ENCODE measurements at places on chromosomes 6 and 20. TPM values are rescaled to one million over a fixed set of nuclear protein-coding genes. Genes with fewer than 3 reads are reported as not detected.
A peak's percentile ranks its signal among the peaks of the same experiment; 100 is the strongest.

GRCh38 chr20:34753706-34754461, 49.7 kb downstream of the TP53INP2 start:
- DNase-seq = no peak

- no peak for DNase-seq
Measured at GRCh38 chr6:140236732-140237131, 862.3 kb upstream of the CITED2 start.

DNA sequence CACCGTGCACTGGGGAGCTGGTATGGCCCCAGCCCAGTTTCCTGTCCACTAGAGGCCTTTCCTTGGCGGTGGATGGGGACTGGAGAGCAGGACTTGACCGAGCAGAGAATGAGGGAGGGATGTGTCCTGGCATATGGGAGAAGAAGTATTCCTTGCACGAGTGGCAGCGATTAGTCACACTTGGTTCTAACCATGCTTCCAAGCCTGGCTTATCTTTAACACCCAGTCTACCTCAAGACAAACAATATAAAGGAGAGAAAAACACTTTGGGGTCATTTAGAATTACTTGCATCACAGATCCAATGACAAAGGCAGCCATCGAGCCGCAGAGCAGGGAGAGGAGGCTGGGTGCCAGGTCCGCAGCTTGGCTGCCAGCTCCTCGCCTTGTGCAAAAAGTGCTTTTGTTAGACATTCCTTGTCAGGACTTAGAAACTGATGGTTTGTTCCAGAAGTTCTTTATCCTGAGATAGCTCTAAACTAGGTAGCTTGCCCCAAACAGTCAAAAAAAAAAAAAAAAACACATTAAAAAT, 214.9 kb upstream of the GMDS start:
- DNase-seq = no peak

- DNase-seq = no peak
Measured at GRCh38 chr6:110147870-110148269, 31.6 kb downstream of the WASF1 start.

DNA sequence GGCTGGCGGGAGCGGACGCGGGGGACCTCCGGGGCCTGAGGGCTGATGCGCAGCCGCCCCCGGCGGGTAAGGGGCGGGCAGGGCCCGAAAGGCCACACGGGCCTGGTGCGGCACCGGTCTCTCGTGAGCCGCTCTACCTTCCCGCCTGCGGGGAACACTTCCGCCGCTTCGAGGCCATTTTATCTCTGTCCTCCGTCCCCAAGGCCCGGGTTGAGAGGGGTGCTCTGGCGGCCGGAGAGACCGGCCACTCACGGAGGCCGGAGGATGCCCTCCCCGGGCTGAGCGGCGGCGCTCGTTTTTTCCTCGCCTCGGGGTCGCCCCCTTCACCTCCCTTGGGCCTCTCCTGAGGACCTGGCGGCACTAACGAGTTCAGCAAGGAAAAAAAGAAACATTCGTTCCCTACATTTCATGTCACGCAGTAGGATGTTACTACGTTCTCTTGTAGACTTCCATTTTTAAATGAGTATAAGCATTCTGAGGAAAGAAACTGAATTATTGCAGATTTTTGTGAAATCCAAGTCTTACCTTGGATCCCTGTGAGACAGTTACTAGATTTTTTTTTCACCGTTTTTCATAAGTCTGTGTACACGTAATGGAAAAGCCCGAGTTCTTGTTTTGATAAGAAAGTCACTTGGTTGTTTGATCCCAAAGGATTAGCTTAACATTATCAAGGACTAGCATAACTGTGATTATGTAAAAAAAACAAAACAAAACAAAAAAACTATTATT, 575 bp downstream of the WTAP start:
- DNase-seq = peak; percentile 67

Gene MAFB
- 0.28 TPM for total RNA-seq

Gene LY6G6C
- total RNA-seq = not detected

DNA sequence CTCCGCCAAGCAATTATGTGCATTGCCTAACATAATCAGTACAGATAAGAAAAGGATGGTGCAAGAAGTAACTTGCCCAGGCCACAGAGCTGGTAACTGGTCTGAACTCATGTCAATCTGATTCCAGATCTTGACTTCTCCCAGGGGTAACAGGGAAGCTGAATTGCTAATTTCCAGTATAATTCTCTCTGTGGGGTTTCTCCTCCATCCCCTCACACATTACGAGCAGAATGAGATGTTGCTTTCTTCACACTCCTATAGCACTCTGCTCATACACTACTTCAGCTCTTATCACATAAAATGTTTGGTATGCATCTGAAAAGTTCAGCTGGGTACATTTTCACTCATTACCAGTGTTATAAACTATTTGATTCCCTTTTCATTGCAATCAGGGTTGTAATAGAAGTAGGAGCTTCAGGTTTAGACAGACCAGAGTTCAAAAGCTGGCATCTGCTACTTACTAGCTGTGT, 24.0 kb upstream of the LRRC1 start:
- no peak for DNase-seq

- no peak for DNase-seq
Measured at GRCh38 chr20:12016291-12016690, 98.6 kb downstream of the BTBD3 start.

DNA sequence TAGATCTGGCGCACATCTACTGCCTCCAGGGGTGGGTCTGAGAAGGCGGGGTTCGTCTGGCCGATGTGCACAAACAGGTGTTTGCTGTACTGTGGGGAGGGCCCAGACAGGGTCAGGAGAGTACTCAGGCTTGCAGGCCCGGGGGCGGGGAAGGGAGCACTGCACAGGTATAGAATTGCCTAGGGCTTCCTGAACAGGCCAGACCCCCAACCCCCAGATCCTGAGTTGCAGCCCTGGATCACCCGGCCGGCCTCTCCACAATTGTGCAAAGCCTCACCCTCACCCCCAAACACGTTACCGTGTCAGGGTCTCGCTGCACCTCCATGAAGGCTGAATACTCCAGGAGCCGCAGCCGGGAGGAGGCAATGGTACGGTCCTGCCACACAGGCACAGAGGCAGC, 7.8 kb downstream of the RPL10A start:
- DNase-seq = no peak

GRCh38 chr20:25000268-25000801, 7.8 kb upstream of the APMAP start:
- DNase-seq = no peak

DNA sequence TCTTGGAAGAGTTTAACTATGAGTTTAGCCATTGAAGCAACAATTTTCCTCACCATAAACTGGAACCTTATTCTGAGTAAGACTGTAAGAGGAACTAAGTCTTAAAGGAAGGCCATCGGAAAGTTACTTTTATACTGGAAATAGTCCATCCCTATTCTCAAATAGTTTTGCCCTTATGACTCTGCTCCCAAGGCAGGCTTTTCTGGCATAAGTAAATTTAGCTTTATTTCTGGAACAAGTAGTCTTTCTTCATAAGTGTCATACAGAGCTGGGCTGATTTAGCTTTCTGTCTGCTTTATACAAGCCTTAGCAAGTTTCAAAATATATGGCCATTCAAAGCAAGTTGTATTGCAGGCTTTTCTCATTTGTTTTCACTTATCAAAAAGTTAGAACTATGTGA, 328.1 kb downstream of the HACE1 start:
- no peak for DNase-seq

- no peak for DNase-seq
Measured at GRCh38 chr6:131124336-131125071, 10.8 kb upstream of the AKAP7 start.

DNA sequence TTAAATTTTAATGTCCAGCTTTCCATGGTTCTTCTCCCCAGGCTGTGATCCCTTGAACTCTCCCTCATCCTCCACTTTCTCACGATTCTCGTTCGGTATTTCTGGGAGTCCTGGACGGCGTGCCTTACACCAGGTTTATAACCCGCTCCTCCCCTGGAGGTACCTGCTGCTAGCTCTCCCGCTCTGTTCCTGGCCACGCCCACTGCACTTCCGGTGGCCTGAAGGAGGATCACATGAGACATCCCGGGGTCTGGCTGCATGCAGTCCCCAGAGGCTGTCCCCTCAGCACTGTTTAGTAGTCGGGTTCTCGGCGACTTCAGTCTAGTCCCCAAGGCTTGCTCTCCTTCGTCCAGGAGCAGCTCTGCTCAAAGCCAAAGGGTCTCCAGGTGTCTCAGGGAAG, 28.4 kb upstream of the GCLC start:
- DNase-seq = no peak

Gene HEY2
- not detected for total RNA-seq

DNA sequence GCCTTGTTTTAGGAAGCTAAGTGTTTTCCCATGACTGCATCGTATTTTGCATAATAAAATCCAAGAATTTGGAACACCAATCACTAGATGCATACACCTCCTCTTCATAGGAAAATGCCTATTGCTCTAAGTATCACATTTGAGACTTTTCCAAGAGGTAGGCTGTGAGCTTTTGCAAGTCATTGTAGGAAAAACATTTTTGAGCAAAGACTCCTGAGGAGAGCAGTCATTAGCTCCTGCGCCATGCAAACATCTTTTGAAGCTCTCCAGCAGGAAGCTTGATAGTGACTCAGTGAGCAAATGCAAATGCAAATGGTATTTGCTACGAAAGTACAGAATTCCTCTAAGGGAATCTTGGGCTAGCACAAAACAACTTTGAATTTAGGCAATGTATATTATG, 750.4 kb downstream of the QKI start:
- DNase-seq = no peak

- no peak for DNase-seq
Measured at GRCh38 chr6:30908700-30909099, 693 bp downstream of the GTF2H4 start.

Gene FOXC1
- total RNA-seq = not detected

Gene UTRN
- 146 TPM for total RNA-seq

Gene ID4
- total RNA-seq = not detected

DNA sequence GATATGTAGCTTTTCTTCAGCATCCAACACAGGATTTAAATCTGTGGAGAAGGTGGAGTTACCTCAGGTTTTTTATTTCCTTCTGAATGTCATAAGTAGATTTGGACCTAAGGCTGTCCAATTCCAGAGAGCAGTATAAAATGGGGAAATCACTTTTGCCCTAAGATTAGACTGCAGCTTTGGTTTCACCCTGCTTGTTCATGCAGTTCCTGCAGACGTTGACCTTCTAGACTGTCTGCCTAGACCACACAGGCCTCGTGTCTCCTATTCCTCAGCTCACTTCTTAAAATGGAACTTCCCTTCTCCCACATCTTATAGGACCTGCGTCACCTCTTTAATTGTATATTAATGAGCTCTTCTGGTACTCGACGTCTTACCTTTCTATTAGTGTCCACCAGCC, 26.0 kb upstream of the C6orf62 start:
- no peak for DNase-seq

DNA sequence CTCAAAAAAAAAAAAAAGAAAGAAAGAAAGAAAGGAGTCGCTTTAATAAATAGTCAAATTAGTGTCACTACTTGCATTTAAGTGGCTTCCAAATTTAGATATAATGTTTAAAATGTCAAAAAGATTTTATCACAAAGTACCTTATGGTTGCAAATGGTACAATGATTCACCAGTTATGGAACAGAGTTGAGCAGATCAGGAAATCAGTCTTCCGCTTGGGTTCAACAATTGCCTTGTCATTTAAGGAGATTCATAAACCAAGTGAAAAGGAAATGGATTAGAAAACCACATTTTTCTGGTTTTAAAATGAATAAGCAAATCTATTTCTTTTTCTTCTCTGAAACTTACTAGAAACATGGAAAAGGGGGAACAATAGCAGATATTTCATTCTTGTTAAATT, 94.8 kb upstream of the PTPRT start:
- no peak for DNase-seq

Gene PBOV1
- total RNA-seq = not detected

Gene TMC2
- not detected for total RNA-seq

GRCh38 chr6:40661726-40662125, 74.6 kb upstream of the LRFN2 start:
- no peak for DNase-seq

Gene LTB
- 1,194 TPM for total RNA-seq

- peak; percentile 21 for DNase-seq
Measured at GRCh38 chr6:159929819-159930218, 39.0 kb downstream of the MAS1 start.

DNA sequence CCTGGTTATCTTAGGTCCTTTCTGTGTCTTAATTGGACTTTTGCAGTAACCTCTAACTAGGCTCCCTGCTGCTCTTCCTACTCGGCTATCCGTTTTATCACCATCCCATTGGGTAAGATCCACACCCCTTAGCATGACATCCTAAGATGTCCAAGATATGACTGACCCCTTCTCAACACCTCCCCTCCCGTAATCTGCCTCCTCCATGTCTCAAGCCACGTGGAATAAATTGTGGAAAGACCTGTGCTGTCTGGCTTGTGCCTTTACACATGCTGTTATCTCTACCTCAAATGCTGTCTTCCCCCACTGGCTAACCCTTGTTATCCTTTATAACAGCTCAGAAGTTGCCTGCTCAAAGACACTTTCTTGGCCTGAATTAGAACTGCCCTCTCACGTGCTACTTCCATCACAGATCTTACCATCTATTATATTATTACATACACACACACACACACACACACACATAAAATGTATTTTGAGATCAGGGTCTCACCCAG, 26.5 kb downstream of the EIF2S2 start:
- DNase-seq = no peak

Gene JPH2
- 0.10 TPM for total RNA-seq

GRCh38 chr6:122405417-122405816, 6.0 kb downstream of the HSF2 start:
- no peak for DNase-seq

DNA sequence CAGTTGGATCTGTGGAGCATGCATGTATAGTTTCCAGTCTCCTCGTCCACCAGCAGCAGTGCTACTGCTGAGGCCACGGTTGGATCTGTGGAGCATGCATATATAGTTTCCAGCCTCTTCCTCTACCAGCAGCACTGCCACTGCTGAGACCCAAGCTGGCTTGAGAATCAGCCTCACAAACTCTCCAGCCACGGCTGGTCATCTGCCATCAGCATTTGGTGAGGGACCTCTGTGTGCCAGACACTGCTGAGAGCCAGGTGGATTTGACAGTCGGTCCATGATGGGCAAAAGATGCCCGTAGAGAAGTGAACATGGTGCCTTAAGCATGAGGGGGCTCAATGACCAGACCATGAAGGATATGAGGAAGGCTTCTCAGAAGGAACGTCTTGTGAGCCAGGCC, 46.4 kb downstream of the SLC9A8 start:
- DNase-seq = no peak

- no peak for DNase-seq
Measured at GRCh38 chr6:101011186-101011585, 130.1 kb upstream of the ASCC3 start.

DNA sequence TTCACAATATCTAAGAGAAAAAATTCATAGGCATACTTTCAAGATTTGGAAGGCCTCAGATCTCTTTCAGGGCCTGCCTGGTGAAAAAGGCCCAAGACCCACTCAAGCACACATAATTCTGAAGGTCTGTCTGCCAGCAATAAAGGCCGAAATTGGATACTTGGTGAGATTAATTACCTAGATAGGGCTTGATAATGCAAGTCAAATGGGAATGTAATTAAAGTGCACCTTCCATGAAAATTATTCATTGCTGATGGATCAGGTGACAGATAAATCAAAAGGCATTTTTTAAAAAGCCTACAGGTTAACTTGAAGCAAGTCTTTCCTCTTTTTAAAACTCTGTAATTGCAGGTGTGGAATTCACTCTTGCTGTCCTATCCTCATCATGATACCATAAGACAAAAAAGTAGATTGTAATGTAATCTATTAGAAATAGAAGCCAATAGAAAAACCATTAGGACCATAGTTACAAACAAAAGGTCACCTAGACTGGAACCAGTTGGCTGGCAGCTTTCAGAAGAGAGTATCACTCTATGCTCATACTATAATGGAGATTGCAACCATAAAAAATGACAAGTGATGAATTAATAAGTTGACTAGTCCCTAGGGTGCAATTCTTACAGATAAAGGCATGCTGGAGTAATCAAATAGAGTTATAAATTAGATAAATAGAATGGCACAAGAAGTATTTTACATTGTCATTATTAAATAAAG, 77.3 kb downstream of the EPHA7 start:
- no peak for DNase-seq
